ENCODE measurements at places on chromosomes 12 and 14.

DNA sequence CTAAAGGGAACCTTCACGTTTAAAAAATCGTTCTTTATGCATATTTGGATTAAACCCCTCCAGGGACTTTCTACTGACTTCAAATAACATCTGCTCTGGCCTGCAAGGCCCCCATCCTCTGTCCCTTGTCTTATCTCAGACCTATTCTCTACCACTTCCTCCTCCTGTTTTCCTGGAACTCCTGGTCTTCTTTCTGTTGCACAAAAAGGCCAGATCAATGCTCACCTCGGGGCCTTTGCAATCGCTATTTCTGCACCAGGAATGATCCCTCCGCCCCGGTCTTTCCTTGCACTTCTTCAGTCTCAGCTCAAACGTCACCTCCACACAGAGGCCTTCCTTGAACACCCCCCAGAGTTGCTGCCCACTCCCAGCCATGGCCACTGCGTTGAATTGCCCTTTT, 57.6 kb upstream of the BEGAIN start:
- DNase-seq: no peak

GRCh38 chr12:66235626-66236281, 46.7 kb downstream of the IRAK3 start:
- DNase-seq: peak; percentile 15

DNA sequence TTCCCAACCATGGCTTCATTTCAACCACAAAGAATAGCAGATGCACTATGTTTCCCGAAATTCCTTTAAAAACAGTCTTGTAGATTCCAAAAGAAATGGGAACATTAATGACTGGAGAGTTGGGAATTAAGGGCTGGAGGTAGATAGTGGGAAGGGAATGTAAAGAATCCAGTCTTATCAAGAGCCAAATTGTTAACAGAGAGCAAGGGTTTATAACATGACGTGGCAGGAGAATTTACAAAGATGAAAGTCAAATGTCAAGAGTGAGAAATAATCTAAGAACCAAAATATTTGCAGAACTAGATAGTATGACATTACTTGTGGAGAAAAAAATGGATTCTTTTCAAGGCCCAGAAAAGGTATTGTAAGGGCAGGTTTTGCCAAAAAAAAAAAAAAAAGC, 200.9 kb downstream of the GRIN2B start:
- DNase-seq: no peak

- no peak for DNase-seq
Measured at GRCh38 chr14:85359505-85359904, 170.4 kb upstream of the FLRT2 start.

GRCh38 chr14:68945585-68946488, 33.3 kb downstream of the ACTN1 start:
- no peak for DNase-seq

- DNase-seq: no peak
Measured at GRCh38 chr14:71206123-71206522, 298.9 kb downstream of the PCNX1 start.

DNA sequence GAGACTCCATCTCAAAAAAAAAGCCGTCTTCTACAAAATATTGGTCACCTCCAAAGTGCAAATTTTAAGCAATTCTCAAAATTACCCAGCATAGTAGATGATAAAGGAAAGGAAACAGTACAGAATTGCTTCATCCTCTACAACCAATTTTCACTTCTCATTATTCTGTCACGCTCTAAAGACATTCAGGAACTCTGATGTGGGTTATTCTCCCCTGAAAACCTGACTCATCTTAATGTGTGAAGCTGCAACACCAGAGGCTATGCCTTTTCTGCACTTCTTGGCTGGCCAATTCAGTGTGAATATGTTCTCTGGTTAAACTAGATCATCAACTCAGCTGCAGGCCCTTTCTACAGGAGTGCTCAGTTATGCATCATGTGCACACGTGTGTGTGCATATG, 11.0 kb downstream of the PTGER2 start:
- no peak for DNase-seq

GRCh38 chr12:51752234-51752889, 96.2 kb downstream of the FIGNL2 start:
- no peak for DNase-seq

- DNase-seq: no peak
Measured at GRCh38 chr12:104622928-104623327, 166.2 kb downstream of the CHST11 start.

DNA sequence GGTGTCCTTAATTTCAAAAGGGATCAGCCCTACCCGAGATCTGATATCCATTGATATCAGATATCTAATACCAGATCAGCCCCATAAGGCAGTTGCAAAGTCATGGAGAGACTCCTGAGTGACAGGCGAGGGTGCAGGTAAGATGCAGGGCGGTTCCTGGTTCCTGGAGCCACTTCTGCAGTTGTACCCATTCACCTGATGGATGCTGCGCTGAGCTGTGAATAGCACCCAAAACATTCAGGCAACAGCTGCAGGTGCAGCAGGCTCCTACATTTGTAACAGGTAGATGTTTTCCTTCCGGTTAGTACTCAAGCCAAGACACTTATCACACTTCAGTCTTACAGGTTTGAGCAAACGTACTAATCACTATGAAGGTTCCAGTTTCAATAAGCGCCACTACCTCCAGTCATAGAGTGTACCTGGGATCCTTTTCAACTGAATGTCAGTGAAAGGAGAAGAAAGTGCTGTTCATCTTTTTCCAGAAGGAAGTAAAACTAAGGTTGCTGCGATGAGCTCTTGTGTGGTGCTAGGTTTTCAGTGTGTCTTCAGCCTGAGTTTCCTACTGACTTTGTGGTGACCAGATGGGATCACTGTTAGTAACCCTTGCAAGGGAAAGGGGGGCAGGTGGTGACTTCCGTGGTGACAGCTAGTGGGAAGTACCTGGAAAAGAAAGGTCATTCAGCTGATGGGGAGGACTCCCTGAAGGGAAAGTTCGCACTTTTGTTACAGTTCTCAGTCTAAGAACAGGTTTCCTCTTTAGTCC, 1.9 kb downstream of the ATP6V0A2 start:
- no peak for DNase-seq

GRCh38 chr14:58104808-58105207, 47.2 kb downstream of the ARMH4 start:
- DNase-seq: no peak

- DNase-seq: no peak
Measured at GRCh38 chr12:80593766-80594165, 113.7 kb upstream of the MYF6 start.

DNA sequence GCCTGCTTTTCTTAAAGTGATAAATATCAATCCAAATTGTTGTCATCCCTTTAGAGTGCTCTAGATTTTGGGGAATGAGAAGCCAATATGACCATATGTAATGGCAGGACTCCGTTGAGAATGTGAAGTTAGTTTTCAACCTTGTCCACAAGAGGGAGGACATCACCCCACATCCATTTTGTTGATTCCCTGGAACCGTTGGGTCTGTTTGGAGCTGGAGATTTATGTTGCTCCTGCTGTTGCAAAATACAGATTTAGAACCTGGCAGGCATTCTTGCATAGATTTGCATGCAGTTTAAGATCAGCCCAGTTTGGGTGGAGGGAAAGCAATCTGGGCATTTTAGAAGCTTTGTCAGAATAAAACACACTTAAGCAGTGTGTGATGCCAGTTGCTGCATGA, 620.1 kb downstream of the NRXN3 start:
- peak; percentile 58 for DNase-seq

GRCh38 chr14:84750284-84750683, 779.7 kb upstream of the FLRT2 start:
- no peak for DNase-seq

DNA sequence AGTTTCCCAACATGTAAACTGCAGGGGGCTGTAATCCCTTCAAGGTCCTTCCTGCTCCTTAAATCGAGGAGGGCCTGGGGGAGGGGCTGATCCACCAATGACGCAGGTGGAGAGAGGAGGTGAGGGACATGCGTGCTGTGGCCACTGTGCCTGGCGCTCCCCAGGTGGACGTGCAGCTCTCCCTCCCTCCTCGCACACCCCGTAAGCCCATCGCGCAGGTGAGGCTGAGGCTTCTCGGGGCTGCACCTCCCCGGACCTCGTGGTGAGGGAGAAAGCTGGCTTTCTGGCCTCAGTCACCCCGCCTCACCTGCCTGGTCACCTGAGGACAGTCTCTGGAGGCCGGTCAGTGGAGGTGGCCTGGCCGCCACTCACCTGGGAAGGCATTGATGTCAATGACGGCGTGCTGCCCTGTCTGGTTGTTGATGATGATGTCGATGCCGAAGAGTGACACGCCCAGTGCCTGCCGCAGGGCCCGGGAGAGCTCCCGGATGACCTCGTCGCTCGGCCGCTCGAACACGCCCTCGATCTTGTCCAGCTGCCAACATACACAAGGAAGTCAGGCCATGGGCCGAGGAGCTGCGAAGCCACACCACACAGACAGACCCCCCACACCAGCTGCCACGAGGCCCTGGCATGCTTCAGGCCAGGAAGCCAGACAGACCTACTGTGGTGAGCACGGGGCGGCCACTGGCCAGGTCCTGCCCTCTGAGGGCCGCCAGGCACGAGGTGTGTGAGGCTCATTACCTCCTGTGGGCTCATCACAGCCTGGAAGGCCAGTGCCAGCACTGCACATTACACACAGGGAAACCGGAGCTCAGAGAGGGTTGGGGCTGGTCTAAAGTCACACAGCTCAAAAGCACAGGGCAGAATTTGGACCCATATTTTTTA, 23.3 kb downstream of the CHGA start:
- no peak for DNase-seq

DNA sequence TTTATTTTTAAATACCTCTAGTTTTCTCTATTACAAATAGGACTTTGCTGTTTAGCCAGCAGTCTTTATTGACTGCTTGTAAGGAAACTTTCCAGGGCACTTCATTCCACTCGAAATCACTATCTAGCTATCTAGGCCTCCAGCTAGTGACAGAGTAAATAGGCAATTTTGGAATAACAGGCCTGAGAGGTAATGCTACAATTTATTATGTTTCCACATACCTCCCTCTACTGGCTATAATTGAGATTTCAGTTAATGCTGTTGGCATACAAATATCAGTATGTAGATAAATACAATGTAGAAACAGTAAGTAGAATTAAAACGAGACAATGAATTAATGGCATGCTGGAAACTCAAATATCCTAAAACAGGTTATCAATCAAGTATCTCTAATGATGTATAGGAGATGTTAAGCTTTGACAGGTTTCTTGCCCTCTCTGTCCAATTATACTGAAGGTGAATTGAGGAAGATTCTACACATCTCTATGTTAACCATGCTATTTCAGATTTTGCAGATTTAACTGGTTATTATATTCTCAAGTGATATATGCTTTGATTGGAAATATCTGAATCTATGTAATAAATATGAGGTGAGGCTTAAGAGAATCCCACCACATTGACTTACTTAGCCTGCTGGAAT, 7.2 kb downstream of the DTD2 start:
- DNase-seq: peak; percentile 37

- DNase-seq: no peak
Measured at GRCh38 chr12:54497883-54498282, 331 bp downstream of the NCKAP1L start.

DNA sequence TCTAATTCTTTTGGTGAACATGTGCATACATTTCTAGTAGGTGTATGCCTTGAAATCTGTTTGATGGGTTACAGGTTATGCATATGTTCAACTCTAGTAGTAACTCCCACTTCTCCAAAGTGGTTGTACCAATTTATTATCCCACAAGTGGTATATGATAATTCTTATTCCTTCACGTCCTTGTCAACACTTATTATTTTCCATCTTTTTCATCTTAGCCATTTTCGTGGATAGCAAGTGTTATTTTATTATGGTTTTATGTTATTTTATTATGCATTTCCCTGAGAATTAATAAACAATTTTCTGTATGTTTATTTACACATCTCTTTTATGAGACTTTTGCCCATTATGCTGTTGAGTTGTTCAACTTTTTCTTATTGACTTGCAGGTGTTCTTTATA, 11.2 kb upstream of the AMIGO2 start:
- no peak for DNase-seq

GRCh38 chr12:3727877-3728632, 24.9 kb downstream of the CRACR2A start:
- DNase-seq: no peak

GRCh38 chr14:75443203-75443969, 15.6 kb downstream of the JDP2 start:
- no peak for DNase-seq

DNA sequence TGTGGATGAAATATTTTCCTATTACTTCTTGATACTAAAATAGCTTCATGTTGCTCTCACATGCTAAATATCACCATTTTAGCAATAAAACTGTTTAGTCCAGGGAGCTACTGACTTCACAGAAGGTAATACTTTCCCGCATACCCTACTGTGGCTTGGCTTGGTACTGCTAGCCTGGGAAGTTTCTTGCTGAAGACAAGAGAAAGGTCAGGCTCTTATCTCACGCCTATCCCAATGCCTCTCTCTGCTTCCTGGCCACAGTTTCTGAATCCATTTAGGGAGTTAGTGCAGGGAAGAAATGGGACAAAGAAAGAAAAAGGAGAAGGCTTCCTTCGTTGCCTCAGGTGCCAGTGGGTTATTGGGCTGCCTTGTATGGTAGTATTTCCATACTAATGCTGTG, 228.3 kb downstream of the MDGA2 start:
- no peak for DNase-seq

DNA sequence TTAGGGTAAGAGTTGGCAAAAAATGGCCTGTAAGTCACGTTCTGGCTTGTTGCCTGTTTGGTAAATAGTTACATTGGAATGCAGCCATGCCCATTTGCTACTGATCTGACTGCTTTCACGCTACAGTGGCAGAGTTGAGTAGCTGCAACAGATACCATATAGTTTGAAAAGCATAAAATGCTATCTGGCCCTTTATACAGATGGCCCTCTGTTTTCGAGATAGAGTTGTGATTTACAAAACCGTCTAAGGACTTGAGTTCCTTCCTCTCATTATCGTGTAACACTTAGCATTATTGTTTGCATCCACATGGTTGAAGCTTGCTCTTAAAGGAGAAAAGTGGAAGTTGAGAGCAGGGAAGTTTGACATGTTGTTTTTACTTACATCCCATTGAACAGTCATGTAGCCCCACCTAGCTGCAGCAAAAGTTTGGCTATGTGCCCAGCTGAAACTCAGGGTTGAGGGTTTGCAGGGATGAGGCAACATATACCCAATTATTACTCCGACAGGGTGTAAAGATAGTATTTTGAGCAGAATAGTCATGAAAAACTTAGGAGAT, 11.3 kb upstream of the SCFD1 start:
- peak; percentile 30 for DNase-seq

DNA sequence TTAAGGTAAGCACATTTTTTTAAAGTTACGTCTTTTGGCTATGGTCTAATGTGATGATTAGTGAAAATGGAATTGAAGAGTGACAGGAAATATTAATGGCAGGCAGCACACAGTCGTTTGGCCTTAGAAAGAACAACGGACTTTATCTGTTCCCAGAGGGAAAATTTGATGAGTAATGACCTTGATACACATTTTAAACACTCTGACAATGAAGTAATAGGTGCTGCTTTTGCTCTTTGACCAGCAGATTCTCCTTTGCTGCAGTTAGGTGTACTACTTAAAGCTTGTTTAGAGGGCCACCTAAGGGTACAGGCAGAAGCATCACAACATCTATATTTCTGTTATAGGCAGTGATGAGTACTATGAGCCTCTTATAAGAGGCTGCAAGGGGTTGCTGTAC, 27.1 kb upstream of the RNU6-8 start:
- DNase-seq: peak; percentile 7

- DNase-seq: no peak
Measured at GRCh38 chr14:59069163-59069854, 119.2 kb upstream of the DAAM1 start.

GRCh38 chr12:124174451-124175348, 120.2 kb upstream of the RFLNA start:
- no peak for DNase-seq

- no peak for DNase-seq
Measured at GRCh38 chr12:21769307-21769706, 5.2 kb downstream of the KCNJ8 start.

GRCh38 chr12:44960423-44960822, 84.3 kb upstream of the NELL2 start:
- DNase-seq: no peak

- DNase-seq: no peak
Measured at GRCh38 chr12:14171106-14171505, 189.7 kb upstream of the GRIN2B start.
